ENCODE measurements at places on chromosomes 16 and 17.

DNA sequence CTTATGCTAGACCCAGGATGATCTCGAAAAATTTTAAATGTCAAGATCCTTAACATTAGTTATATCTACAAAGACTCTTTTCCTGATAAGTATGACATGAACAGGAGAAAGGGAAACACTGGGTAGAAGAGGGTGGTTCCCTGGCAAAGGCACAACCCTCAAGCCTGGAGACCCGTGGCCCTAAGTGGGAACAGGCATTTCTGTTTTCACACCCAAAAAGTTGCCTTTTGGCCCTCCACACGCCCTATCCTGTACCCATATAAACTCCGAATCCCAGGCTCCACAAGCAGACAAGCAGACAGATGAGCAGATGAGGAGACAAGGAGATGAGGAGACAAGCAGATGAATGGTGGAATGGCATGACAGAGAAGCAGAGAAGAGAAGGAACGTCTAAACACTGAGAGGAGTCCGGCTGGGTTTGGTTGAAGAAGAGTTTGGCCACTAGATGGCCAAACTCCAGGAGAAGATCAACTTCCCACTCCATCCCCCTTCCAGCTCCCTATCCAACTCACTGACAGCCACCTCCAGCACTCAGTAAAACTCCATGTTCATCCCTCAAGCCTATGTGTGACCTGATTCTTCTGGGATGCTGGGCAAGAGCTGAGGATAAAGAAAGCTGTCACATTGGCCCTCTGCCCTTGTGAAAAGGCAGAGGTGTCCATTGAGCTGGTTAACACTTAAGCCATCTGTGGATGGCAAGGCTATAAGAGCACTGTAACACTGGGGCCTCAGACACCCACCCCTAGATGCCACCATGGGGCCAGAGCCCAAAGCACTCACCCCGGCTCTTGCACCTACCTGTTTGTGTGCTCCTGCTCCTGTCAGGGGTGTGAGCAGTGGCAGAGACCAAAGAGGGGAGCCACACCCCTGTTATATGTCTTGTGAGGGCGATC, 139.6 kb upstream of the FAM20A start:
- DNase-seq = no peak

DNA sequence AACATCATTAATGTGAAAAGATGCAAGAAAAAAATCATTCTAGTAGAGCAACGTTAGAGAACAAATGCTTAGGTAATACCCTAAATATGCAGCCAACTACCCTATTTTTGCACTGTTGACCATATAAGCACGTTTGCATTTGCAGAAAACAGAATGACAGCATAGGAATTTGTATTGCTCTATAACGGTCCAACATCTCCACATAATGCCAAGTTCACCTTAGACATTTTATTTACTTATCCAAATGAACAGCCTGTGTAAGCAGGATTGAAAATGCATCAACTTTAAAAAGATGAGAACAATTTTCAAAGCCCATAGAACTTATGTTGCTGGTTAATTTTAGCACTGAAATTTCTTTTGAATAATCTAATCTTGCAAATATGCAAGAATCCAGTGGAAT, 19.1 kb upstream of the RSL1D1 start:
- no peak for DNase-seq

DNA sequence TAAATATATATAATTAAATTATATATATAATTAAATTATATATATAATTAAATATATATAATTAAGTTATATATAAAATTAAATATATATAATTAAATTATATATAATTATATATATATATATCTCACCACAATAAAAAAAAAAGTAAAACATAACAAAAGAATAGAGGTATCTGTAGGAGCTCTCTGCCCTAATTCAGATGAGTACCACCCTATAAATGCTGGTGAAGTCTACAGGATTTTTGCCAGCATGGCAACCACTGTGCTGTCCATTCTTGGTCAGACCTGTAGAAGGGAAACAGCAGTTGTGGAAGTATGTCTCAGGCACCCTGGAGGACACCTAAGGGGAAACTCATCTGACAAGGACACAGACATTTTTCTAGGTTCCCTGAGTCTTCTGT, 259.7 kb downstream of the PRKCA start:
- DNase-seq = no peak

- DNase-seq = no peak
Measured at GRCh38 chr16:67349172-67349571, 22.6 kb downstream of the LRRC36 start.

DNA sequence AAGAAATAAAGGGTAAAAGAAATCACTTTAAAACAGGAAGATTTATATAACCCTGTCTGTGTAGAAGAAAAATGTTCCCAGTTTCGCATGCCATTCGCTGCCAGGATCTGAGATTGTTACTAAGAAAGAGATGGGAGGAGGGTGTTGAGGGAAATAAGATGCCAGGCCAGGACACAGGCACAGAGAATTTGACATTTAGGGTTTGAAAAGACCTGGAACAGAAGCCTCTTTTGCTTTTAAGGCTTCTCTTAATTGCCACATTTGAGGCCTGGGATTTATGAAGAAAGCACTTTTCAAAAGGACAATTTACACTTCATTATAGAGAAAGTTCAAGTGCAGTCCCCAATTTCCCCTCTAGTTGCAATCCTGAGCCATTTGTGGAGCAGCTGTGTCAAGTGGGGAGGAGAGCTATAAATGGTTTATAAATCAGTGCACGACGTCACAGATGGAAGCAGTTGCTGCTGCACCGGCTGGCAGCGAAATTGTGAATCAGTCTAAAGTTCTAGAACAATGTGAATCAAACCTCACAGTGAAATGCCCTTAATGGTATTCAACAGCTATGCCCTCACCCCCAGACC, 26.5 kb upstream of the C16orf87 start:
- DNase-seq = no peak

DNA sequence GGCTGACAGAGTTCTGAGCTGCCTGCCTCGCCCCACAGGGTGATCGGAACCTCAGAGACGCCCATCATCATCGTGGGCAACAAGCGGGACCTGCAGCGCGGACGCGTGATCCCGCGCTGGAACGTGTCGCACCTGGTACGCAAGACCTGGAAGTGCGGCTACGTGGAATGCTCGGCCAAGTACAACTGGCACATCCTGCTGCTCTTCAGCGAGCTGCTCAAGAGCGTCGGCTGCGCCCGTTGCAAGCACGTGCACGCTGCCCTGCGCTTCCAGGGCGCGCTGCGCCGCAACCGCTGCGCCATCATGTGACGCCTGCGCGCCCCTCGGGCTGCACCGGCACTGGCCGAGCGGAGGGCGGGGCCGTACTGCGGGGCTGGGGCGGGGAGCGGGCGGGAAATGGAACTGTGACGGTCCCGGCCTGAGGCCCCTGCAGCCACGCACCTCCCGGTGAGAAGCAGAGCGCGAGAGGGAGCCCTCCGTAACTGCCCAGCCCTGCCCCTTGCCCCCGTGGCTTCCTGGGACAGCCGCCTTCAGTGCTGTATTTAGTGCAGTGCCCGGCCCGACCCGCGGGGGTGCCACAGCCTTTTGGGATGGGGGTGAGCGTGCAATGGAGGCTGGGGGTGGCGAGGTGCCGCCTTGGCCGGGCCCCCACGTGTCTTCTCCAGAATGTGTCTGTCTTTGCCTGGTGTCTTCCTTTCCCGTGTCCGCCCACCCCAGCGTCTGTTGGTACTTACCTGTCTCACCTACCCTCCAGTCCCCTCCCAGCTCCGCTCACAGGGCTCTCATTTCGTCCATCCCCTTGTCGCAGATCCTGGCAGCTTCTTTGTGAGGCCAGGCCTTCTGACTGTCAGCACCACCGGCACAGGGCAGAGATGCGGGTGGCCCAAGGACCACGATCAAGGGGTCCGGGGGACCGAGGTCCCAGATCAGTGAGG, 9.8 kb downstream of the RASL10B start:
- DNase-seq = no peak

- DNase-seq = no peak
Measured at GRCh38 chr17:77332034-77332971, 191.5 kb downstream of the SEC14L1 start.

- DNase-seq = no peak
Measured at GRCh38 chr17:83136156-83136555, 56.7 kb downstream of the METRNL start.

- no peak for DNase-seq
Measured at GRCh38 chr17:79303641-79304205, 229.1 kb downstream of the ENGASE start.

DNA sequence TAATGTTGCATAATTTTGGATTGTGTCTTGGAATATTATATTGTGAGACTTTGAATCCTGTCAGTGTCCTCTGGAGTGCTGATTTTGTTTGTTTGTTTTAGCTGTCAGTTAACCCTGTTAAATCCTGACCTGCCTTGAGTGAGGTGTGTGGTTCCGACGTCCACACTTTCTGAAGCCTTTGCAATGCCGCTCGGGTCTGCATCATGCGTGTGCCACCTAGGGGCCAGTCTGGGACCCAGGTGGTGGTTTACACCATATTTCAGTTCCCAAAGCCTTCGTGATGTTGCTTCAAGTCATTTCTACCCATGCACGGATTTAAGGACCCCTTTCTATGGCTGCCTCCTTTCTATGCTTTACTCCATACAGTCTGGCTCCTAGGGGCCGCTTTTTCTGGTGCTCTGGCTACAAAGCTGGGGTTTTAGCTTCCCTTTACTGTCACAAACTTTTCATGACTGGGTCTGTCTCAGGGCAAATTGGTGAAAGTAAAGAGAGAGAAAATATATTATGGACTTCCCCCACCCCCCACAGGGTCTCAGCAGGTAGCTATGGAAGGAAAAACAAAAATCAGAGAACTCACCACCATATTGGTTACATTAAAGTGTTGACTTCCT, 11.4 kb upstream of the OR4D1 start:
- no peak for DNase-seq

- DNase-seq = no peak
Measured at GRCh38 chr16:21167929-21168602, 9.6 kb downstream of the LDAF1 start.

DNA sequence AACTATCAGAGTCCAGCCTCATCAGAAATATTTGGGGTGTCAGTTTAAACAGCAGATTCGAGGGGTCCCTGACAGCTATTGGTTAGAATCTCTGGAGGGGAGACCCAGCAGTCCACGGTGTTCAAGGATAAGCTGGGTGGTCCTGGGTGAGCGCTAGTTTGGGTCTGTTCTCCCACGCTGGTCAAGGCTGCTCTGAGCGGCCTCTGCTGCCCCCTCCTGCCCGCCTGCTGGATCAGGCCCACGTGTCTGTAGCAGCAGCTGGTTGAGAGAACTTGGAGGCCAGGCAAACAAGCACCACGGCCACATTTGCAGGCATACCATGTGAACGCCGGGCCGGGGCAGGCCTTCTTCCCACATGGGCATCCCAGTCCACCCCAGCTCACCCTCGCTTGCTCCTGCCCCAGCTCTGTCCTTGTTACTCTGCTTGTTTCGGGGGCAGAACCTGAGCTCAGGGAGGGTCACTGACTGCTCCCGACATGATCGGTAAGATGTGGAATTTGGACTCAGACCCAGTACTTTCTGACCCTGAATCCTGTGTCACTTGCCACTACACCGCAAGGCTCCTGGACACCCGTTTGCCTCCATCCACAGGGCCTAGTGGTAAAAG, 7.4 kb downstream of the FOXF1 start:
- DNase-seq = no peak

GRCh38 chr16:67304020-67304419, 22.5 kb downstream of the KCTD19 start:
- no peak for DNase-seq

- no peak for DNase-seq
Measured at GRCh38 chr16:10693889-10694288, 841 bp downstream of the TEKT5 start.

DNA sequence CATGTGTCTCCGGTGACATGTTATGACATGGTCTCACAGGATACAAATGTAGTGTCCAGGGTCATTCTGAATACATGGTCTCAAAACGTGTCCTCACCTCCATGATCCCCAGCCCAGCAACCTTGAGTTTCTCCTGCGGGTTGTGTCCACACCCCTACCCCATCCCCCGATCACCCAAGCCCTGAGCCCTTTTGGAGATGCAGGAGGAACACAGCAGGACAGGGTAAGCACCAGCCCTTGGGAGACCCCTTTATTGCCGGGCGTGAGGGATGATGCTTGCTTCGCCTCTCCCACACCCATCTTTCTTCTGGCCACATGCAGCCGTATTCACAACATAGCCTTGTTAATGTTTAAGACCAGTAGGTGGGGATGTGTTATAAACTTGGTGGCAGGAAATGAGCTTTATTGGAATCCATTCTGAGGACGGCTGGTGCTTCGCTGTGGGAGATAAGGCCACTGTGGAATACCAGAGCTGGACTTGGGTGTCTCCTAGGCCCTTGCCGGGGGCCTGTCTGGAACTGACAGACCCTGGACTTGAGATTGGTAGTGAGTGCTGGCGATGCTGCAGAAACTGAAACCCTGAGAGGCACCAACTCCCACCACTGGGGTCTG, 5.5 kb downstream of the TMEM132E start:
- DNase-seq = no peak

DNA sequence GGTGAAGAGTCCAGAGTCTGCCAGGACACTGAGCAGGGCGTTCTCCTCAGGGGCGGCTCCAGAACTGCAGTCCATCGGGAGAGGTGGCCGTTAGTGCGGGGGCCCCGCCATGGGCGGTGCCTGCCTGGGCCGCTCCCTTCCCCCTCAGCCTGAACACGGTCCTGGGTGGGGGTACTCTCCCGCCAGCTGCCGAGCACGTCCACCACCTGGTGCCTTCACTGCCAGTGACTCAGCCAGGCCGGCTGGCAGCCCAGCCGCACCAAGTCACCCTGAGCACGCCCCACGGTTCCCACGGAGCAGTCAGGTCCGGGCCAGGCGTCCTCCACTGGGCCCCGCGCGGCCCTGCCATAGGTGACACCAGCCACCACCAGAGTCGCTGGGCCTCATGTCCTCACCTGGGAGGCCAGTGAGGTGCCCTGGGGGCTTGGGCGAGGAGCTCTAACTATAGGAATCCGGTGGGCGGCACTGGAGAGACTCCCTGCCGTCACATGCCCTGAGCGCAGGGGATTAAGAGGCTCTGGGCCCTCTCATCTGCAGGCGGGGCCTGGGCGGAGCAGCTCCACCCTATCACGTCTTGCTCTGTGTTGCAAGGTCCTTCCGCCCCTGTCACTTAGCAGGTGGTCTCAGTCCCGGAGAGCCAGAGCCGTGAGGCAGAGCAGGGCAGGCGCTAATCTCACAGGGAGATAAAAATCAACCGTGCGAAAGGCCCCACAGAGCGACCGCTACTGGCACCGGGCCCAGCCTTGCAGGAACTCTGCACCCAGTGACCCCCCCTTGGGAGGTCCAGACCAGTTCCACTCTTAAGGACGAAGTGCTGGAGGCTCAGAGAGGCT, 14.3 kb downstream of the PIEZO1 start:
- DNase-seq = no peak
